ENCODE measurements at places on chromosomes 1 and 21.
A peak's percentile ranks its signal among the peaks of the same experiment; 100 is the strongest.

DNA sequence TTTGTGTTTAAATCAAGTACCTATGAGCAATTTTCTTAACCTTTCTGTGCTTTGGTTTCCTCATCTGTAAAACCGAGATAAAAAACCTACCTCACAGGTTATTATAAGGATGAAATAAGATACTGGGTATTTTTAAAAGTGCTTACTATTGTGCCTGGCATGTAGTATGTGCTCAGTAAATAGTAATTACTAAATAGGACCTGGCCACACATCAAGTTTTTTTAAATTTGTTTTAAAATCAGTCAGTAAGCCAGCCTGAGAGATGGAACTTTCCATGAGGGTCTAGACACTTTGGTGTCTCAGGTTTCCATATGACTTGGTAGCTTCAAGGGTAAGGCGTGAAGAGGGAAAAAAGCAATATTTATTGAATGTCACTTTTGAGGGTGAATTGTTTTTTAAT lies 7.0 kb upstream of the ATF3 start:
- no peak for DNase-seq
- no peak overlapping the region for H3K4me3 ChIP-seq

GRCh38 chr1:3099861-3100260 lies 30.9 kb downstream of the PRDM16 start:
- no peaks in the 10 kb centered on the region for H3K4me1 ChIP-seq
- H3K27me3 ChIP-seq = peaks cover 4% of the 10 kb centered on the region
- no peak for DNase-seq

GRCh38 chr1:165068741-165069140 lies 287.8 kb downstream of the LMX1A start:
- H3K4me3 ChIP-seq = no peak overlapping the region
- H3K36me3 ChIP-seq = no peaks in the 10 kb centered on the region
- H3K4me1 ChIP-seq = no peaks in the 10 kb centered on the region
- no peaks in the 10 kb centered on the region for H3K27me3 ChIP-seq

DNA sequence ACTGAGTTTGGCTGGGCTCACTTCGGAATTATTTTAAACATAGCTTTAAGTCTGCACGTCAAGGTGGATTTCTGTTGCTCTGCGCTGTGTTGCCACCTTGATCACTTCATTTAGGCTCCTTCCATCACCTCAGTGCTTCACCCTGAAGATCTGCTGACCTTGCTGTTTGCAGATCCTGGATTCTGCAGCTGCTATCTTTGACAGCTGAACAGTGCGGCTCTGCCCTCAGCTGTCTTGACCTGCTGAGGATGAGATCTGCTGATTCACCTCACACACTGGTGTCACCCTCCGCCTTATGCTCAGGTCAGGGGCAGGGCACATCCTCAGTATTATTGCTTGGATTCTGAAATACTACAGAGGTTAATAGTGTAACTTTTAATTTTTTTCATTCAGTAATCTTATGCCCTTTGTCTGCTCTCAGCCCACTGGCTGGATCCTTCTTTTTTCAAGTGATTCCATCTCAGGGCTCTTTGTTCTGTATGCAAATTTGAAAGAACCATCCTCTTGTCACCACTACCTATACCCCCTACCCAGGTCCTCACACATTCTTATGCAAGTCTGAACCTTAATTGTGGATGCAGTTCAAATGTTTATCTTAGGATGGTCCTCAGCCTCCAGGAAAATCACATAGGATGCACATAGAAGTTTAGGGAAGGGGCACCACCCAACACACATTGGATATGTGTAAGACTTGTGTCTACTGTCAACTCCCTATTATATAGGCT lies 364.0 kb downstream of the OLFM3 start:
- no peaks in the 10 kb centered on the region for H3K27me3 ChIP-seq
- no peak overlapping the region for H3K4me3 ChIP-seq
- H3K27ac ChIP-seq = no peak overlapping the region
- H3K4me1 ChIP-seq = no peaks in the 10 kb centered on the region
- no peaks in the 10 kb centered on the region for H3K36me3 ChIP-seq

- H3K27ac ChIP-seq = no peak overlapping the region
- no peak overlapping the region for H3K4me3 ChIP-seq
- no peaks in the 10 kb centered on the region for H3K4me1 ChIP-seq
- no peak for DNase-seq
- no peaks in the 10 kb centered on the region for H3K36me3 ChIP-seq
Measured at GRCh38 chr1:59443310-59443709, 146.4 kb downstream of the FGGY start.

DNA sequence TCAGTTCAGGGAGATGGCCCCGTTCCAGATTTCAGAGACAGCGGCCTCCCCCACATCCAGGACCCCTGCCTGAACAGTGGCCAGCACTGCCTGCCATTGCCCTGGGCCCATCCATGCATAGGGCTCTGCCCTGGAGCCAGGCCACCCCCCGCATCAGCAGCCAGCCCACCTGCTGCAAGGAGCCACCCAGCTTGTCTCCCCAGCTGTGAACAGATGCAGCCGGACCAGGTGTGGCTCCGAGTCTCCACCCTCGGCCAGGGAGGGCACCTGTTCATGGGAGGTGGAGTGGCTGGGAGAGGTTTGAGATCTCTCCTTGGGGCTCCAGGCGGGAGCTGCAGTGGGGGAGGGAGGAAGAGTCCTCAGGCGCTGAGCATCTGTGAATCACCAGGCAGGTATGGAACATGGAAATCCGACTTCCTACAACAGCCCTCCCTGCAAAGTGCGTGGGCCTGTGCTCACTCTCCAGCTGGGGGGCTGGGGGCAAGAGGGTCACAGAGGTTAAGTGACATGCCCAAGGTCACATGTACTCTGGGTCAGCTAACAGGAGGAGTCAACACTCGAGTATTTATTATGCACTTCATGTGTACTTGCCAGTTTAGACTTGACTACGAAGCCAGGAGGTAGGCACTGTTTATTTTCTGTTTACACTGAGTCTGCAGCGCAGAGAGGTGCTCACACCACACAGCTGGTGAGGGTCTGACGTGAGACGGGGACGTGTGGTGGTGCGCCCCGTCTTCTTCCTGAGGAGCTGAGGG lies 4.8 kb upstream of the HES5 start:
- no peak for DNase-seq
- H3K4me3 ChIP-seq = no peak overlapping the region
- H3K27ac ChIP-seq = no peak overlapping the region
- peaks cover 20% of the 10 kb centered on the region for H3K27me3 ChIP-seq
- no peaks in the 10 kb centered on the region for H3K36me3 ChIP-seq
- H3K4me1 ChIP-seq = peaks cover 3% of the 10 kb centered on the region

DNA sequence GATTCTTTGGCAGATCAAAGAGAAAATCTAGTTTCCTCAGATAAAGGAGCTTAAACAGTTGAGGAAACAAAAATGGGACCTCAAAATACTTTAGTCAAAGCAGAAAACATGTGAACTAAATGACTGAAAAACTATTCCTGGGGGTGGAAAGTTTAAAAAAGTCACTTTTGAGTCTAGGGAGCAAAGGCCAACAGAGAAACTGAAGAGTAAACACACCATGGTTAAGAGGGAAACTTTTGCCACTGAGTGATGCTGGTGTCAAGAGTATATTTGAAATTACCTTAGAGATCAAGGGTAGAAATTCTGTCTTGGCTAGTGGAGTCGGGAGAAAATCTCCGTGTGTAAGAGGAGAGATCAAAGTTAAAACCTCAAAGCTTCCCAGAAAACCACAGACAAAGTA lies 501.2 kb upstream of the ADGRL4 start:
- no peaks in the 10 kb centered on the region for H3K27me3 ChIP-seq
- no peak for DNase-seq
- H3K4me3 ChIP-seq = no peak overlapping the region
- H3K36me3 ChIP-seq = no peaks in the 10 kb centered on the region
- no peak overlapping the region for H3K27ac ChIP-seq

DNA sequence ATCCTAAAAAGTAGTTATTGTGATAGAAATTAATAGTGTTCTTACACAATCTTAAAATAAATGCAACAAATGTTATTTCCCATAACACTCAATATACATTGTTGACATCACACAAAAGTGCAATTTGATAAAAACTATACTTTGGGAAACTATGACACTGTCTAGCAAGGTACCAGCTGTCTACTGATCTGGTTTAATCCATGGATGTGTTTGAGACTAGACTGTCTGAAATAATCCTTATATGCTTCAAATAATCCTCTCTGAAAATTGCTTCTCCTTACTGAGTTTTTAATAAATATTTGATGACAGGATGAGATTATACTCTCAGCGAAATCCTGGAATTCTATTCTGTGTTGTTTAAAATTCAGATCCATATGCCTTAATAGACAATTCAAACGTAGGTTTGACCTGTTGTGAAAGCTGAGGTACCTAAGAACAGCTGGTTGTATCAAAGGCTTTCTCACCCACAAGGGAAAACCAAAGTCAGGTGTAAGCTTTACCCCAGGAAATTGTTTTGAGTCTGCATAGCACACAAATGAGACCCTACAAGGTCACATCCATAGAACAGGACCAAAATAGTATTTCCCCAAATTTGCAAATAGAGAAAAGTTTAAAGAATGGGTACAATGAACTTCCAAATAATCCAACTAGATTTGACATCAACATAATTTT lies 8.8 kb upstream of the GFI1 start:
- no peak overlapping the region for H3K4me3 ChIP-seq
- H3K27me3 ChIP-seq = no peaks in the 10 kb centered on the region
- DNase-seq = no peak
- no peak overlapping the region for H3K27ac ChIP-seq
- H3K36me3 ChIP-seq = no peaks in the 10 kb centered on the region

- H3K4me3 ChIP-seq = peak overlapping the region; percentile 79
- H3K27me3 ChIP-seq = no peaks in the 10 kb centered on the region
- peak; percentile 67 for DNase-seq
- peak overlapping the region; percentile 86 for H3K27ac ChIP-seq
Measured at GRCh38 chr1:1305300-1306069, 2.2 kb downstream of the ACAP3 start.

DNA sequence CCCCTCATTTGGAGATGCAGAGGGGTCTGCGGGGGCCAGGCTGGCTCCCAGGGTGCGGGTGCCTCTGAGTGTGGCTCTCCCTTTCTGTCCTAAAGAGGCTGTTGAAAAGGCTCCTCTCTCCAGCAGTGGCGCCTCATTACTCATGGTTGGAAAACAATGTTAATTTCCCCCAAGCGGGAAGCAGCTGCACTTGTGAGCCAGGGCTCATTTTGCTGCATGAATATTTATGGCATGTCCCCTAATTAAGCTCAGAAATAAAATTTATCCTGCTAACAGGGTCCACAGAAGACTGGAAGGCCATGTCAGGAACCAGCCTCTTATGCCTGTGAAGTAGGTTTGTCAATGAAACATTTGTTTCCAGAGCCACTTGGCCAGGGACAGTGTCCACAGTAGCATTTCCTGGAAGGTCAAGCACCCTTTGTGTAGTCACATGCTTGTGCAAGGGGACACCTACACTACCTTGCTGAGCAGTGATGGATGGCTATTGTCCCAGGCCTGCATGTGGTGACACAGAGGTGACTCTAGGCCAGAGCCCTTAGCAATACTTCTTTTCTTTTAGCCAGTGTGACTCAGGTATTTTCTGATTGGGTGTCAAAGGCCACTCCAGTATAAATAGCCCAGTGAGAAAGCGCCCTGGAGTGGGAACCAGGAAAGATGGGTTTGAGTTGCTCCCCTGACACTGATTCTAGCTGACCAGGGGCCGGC lies 259.0 kb downstream of the FOXD2 start:
- H3K27me3 ChIP-seq = peaks cover 4% of the 10 kb centered on the region
- no peak overlapping the region for H3K4me3 ChIP-seq
- no peak overlapping the region for H3K27ac ChIP-seq
- DNase-seq = no peak
- no peaks in the 10 kb centered on the region for H3K4me1 ChIP-seq
- H3K36me3 ChIP-seq = no peaks in the 10 kb centered on the region

DNA sequence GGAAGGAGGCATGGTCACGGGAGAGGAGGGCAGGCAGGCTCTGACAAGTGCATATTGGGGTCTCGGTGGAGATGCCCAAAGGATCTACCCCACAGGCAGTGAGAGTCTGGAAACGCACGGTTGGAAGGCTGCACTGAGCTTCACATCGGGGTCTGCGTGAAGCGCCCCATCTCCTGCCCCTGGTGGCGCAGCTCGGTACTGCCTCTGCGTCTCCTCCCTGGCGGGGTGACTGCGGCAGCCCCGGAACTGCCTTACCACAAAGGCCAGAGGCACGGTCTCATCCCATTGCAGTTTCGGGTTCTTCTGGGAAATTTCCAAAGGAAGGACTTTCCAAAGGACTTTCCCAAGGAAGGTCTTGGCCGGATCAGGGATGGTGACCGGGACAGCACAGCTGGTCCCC lies 69.2 kb upstream of the AJAP1 start:
- H3K4me1 ChIP-seq = no peaks in the 10 kb centered on the region
- no peak overlapping the region for H3K27ac ChIP-seq
- DNase-seq = peak; percentile 21
- H3K36me3 ChIP-seq = no peaks in the 10 kb centered on the region
- no peak overlapping the region for H3K4me3 ChIP-seq

DNA sequence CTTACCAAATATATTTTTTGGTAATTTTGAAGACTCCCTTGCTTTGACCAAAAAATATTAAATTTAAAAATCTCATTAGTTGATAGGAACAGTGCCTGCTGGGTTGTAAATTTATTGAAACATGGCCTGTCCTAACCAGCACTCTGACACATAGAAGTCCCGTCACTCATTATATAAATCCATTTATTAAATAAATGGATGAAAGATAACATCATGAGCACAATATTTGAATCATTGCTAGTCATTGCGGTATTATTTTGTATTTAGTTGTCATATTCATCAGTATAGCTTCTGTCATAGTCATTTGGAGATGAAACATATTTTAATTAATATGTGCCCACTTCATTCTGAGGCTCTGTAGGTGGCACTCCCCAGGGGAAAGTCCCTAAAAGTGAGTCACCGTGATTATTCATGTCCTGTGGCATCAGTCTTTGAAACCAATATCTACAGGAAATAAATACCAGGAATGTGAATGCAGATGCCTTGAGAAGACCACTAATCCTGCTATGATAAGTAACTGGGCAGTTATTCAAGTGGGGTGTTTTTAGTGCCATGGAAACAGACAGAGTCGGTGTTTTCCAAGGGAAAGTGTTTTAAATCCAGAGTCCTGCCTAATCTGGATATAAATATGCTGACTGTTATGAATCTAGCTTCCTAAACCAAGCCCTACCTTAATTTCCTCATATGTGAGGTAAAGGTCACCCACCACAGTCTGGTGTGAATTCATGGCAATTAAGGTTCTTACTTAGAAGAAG lies 302.0 kb downstream of the DUSP10 start:
- H3K4me3 ChIP-seq = peak overlapping the region; percentile 47
- no peak for DNase-seq
- H3K27ac ChIP-seq = peak overlapping the region; percentile 89

DNA sequence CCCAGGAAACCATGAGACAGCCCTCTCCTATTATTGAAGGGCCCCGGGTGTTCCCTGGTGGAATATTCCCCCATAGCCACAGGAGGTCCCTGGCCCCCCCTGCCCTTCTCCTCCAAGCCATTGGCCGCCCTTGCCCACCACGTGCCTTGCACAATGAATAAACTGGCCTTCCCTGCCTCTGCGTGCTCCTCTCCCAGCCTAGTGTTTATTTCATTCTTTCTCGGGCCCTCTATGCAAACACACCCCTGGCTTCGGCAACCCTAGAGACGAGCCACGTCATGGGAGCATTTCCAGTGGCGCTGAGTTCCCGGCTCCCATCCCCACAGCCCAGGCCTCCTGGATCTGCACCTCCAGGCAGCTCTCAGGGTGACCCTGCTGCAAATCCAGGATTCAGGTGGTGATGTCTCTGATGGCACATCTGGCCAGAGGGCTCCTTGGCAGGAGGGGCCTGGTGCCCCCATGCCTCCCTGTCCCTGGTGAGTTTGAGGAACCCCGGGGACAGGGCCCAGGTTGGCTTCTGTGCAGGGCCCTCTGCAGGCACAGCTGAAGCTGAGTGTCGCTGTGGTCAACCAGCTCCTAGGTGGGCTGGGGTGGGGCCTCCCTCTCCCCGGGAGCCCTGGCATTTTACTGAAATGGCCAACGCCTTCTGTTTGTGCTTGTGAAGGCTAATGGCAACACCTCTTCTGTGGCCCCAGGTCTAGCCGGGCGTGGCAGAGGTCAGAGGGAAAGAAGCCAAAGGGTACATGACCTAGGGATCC lies 6.2 kb downstream of the KRTAP10-12 start:
- H3K27me3 ChIP-seq = peaks cover 65% of the 10 kb centered on the region
- H3K36me3 ChIP-seq = no peaks in the 10 kb centered on the region
- H3K4me1 ChIP-seq = no peaks in the 10 kb centered on the region
- no peak overlapping the region for H3K4me3 ChIP-seq
